H1 (cell line): ENCODE measurements at places on chromosomes 1 and 21. TPM values are rescaled to one million over a fixed set of nuclear protein-coding genes. Genes with fewer than 3 reads are reported as not detected.
A peak's percentile ranks its signal among the peaks of the same experiment; 100 is the strongest.

GRCh38 chr1:229075716-229076115 lies 195.2 kb upstream of the RAB4A start:
- no peaks in the 10 kb centered on the region for H3K36me3 ChIP-seq
- no peaks in the 10 kb centered on the region for H3K27me3 ChIP-seq
- no peak overlapping the region for H3K4me3 ChIP-seq
- DNase-seq: no peak

DNA sequence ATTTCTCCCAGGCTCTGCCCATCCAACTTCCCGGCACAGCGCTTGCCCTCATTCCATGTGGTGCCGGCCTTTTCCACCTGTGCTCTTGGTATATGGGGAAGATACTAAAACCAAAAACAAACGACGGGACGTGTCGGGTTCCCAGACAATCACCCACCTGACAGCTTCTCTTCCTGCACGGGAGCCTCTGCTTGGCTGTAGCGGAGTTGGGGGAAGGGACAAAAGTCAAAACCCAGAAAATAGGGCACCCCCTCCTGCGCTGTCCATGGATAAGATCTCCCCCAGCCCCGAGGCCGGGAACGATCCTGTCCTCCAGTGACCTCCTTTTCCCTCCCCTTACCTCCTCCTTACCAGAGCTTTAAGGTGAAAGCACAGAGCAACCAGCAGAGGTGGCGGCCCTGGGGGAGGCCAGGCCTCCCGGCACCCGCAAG lies 640 bp downstream of the JTB start:
- no peaks in the 10 kb centered on the region for H3K4me1 ChIP-seq
- no peaks in the 10 kb centered on the region for H3K27me3 ChIP-seq
- peaks cover 12% of the 10 kb centered on the region; the same call in 1 of the 2 replicates for H3K36me3 ChIP-seq
- H3K27ac ChIP-seq: peak overlapping the region; percentile 66
- peak overlapping the region; percentile 94 for H3K4me3 ChIP-seq
- DNase-seq: no peak

GRCh38 chr1:180534214-180534613 lies 24.6 kb upstream of the OVAAL start:
- no peak overlapping the region for H3K27ac ChIP-seq
- no peaks in the 10 kb centered on the region for H3K27me3 ChIP-seq
- H3K4me3 ChIP-seq: no peak overlapping the region
- no peaks in the 10 kb centered on the region for H3K4me1 ChIP-seq
- no peaks in the 10 kb centered on the region for H3K36me3 ChIP-seq

The COL11A1 gene
- 27.9 and 28.3 TPM in 2 replicates for total RNA-seq

The CHRNB2 gene
- total RNA-seq: 3.6 and 4.1 TPM in 2 replicates

The SEMA4A gene
- 5.9 and 7.3 TPM in 2 replicates for total RNA-seq
